ENCODE measurements at places on chromosomes 5 and 9.

DNA sequence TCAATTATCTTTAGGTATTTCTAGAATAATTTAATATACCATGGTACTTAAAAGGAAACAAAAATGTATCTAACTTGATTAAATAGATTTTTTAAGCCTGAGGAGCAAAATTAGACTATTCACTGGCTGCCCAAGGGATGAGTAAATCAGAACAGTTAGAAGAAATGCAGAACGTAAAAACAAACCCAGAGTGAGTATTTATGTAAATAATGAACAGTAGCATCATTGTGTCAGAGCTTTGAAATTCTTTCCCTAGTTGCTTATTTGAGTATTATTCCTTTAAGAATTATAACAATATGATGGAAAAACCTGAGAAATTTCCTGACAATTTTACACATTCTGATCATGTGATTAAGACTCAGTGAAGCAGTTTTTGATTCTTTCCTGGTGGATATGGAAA is 200.9 kb downstream of the GDNF start:
- no peak for DNase-seq

GRCh38 chr5:124634741-124635323 is 111.6 kb downstream of the ZNF608 start:
- no peak for DNase-seq

GRCh38 chr9:125190361-125190801 is 778 bp upstream of the PPP6C start:
- DNase-seq: no peak

GRCh38 chr5:10827571-10827970 is 66.5 kb upstream of the DAP start:
- no peak for DNase-seq

DNA sequence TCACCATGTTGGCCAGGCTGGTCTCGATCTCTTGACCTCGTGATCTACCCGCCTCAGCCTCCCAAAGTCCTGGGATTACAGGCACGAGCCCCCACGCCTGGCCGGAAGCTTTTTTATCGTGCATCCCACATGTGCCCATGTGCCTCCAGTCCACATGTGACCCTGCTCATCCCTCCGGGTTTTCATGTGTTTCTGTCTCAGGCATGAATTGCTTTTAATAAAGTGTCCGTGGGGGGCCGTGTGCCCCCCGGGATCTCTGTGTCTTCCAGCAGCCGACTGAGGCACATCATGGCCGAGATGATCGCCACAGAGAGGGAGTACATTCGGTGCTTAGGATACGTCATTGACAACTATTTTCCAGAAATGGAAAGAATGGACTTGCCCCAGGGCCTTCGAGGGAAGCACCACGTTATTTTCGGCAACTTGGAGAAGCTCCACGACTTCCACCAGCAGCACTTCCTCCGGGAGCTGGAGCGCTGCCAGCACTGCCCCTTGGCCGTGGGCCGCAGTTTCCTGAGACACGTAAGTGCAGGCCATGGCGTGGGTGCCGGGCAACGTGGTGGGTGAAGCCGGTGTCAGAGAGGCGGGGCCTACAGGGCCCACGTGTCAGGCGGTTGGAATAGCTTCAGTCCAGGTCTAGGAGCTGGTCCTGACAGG is 22.1 kb upstream of the LRRC14B start:
- DNase-seq: no peak

DNA sequence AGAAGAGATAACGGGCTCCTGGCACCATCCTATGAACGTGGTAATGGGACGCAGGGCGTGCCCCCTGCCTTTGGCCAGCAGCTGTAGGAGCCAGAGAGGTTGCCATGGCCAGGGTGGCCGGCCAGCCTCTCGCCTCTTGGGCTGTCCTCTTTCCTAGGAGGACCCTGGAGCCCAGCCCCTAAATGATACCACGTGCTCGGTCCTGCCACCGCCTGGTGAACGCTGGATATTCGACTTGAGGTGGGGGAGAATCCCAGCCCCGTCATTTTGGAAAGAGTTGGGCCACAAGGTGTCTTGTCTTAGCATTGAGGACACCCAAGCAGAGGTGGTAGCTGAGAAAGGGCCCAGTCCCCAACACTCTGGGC is 391 bp upstream of the NRG2 start:
- peak; percentile 16 for DNase-seq

DNA sequence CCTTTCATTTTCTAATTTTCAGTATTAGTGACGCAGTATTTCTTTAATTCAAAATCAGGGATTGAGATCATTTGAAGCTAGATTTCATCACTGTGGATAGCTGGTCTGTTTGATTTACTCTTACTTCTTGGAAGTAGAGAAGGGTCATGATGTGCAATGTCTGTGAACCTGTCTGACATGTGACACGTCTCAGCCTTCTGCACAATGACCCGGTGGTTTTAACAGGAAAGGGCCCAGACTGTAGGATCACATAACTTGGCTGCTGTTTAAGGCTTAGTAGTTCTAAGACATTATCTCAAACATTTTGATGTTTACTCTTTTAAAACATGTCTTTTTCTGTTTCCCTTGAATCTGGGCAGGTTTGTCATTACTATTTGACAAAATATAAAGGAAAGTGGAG is 823.3 kb upstream of the NUDT12 start:
- no peak for DNase-seq

DNA sequence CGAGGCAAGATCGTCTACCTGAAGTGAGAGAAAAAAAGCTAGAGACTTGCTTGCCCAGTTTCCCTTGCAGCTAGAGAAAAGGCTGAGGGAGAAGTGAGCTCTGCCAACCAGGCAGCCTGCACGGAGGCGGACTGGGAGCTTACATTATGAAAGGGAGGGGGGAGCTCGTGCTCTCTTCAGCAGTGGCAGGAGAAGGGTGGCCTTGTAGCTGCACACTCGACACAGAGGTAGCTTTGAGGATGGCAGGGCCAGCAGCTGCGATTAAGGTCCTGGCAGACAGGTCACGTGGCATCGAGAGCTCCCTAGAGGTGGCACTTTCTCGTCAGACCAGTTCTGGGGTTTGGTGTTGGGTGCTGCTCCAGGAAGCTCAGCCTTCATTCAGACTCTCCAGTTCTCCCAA is 26.7 kb downstream of the APBA1 start:
- DNase-seq: no peak

DNA sequence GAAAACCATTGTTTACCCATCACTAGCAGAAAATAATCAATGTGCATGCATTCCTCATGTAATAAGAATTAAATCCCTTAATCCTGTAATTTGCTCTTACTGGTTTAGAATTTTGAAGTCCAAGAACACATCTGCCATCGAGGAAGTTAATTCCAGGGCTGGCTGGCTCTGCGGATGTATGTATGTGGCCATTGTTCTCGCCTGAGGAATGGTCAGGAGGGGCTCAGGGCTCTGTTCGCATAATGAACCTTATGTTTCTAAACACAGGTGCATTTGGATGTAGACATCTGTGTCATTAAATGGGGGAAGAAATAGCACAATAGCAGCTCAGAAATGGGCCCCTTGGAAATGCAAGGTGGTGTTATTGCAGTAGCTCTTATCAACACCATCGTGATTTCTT is 148.6 kb upstream of the GAS1 start:
- no peak for DNase-seq

DNA sequence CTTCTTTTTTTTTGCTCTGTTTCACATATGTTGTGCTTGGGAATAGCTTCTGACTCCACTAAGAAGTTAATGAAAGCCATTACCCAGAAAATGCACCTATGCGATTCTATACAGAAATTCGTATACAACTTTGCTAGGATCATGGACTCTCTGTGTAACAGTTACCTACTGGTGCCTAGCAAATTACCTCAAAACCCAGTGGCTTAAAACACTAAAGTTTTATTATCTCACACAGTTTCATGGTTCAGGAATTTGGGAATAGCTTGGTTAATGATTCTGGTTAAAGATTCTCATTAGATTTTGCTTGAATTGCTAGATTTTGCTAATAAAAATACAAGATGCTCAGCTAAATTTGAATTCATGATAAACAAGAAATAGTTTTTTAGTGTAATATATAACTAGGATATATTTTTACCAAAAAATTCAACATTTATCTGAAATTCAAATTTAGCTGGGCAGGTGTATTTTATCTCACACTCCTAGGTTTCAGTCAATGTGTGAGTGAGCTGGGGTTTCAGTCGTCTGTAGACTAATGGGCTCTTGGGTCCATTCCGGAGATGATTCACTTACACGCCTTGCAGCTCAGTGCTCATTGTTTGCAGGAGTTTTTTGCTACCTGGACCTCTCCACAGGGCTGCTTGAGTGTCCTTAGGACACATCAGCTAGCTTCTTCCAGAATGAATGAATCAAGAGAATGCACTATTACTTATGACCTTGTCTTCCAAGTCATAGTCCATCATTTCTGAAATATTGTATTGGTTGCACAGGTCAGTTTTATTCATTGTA is 75.1 kb downstream of the MROH2B start:
- DNase-seq: no peak

DNA sequence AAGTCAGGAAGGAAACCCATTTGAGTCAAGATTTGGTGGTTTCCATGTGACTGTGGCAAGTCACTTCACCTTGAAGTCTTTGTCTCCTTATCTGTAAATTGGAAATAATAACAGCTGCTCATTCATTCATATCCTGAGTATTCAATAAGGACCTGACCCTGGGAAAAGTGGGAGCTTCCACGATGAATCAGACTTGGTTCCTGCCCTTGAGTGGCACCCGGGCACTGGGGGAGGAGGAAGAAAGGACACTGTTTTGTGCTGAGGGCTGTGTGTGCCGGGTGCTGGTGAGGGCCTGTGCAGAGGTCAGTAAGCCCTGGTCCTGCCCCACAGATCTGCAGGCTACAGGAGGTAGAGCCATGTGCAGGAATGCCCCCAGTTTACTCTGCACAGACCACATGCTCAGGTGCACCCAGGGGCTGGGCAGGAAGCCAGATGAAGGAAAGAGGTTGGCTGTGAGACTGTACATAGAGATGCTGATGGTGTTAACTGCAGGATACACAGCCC is 6.8 kb downstream of the NDST1 start:
- no peak for DNase-seq

GRCh38 chr9:4503103-4503502 is 12.8 kb downstream of the SLC1A1 start:
- no peak for DNase-seq

DNA sequence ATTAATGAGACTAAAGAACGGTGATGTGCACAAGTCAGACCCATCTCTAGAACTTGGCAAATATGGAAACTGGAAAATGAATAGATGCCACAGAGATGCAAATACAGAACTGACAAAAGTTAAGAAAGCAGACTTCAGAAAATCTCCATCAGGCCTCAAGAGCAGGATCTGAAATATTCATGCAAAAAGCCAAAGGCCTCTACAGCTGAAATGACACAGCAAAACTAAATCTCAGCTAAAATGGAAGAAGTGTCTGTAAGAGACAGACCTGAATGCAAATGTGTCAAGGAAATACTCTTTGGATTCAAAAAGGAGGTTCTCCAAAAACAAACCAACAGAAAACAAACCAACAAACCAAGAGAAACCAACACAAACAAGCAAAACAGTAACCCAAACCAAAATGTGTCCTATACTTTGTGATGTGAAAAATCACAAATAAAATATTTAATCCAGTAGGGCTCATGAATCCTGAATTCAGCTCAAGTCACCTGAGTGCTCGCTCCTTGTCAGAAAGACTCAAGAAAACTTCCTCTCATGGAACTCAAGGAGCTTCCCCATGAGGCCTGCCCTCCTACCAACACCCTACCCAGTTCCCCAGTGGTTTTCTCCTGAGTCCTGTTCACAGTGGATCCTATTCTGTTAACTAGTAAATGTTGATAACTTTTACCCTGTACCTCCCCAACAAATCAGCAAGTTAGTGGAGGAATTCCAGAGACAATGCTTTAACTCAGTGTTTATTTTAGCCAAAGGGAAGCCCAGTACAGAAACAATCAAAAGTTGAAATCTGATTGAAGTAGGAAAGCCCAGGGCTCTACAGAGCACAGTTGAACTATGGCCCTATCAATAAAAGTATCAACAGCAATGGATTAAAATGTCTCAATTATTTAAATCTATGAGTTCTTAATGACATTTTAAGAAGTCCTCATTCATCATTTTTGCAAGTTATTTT is 14.6 kb downstream of the MRPS27 start:
- no peak for DNase-seq

DNA sequence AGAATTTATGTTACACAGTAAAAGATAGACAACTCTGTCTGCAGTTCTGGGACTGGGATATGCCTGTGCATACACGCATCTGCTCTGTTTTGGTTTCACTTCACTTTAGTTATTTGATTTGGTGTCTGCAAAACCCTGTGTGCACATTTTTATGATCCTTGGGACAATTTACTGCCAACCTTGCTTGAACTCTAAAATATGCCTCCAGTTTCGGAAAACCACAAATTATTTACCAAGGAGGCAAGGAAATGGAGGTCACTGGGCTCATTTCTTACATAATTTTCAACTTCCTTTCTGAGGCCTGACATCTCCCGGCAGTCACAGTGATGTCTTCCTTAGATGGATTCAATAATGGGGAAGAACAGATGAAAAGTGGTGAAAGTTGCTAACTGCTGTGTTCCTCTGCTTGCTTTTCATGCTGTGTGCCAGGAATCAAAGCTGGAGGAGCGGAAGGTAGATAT is 61.2 kb upstream of the TAF11L2 start:
- no peak for DNase-seq

- DNase-seq: no peak
Measured at GRCh38 chr5:164650427-164650826, 1145.0 kb downstream of the MAT2B start.

- DNase-seq: no peak
Measured at GRCh38 chr9:91246846-91247245, 114.9 kb downstream of the AUH start.

GRCh38 chr9:130765137-130766020 is 69.7 kb upstream of the ABL1 start:
- no peak for DNase-seq

DNA sequence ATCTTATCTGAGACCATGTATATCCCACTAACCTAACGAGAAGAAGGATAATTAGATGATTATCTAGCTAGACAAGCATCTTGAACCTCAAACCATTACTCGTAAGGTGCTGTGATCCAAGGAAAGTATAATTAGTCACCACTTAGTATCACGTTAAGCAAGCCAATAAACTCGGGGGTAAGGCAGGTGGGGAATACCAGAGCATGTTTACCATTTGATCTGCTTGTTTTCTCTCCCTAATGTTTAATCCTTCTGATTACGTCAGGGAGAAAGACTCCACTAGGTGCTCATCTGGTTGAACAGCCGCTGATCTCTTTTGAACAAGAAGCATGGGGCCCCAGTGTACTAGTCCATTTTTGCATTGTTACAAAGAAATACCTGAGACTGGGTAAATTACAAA is 69.9 kb upstream of the SLC1A1 start:
- DNase-seq: no peak

Measured in NCI-H524 treated with DMSO at 0.1 percent for 48 hours (cell line).